ENCODE measurements at places on chromosomes 1 and 21. TPM values are rescaled to one million over a fixed set of nuclear protein-coding genes. Genes with fewer than 3 reads are reported as not detected.

The HES2 gene
- total RNA-seq: 0.18 TPM

The OR6K3 gene
- not detected for total RNA-seq

The IQGAP3 gene
- total RNA-seq: 4.7 TPM

- H3K4me1 ChIP-seq: peaks cover 20% of the 10 kb centered on the region
- no peaks in the 10 kb centered on the region for H3K27me3 ChIP-seq
- DNase-seq: no peak
- H3K27ac ChIP-seq: no peak overlapping the region
These were observed 2.6 kb upstream of the TMCO4 start for GRCh38 chr1:19802269-19802668.

DNA sequence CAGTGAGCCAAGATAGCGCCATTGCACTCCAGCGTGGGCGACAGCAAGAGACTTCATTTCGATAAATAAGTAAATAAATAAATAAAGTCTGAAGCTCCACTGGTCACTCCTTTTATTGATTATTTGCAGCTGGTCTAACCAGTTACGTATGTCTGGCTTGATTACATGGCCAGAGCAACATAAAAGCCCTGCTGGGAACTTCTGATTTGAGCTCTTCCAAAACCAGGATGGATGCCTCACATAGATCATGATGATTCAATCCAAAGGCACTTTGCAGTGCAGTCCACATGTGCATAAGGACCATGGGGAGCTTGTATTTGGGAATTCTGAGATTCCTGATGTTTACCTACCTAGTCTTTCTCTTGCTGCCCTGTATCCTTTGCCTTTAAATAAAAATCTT lies 24.0 kb downstream of the NSUN4 start:
- peaks cover 16% of the 10 kb centered on the region for H3K36me3 ChIP-seq
- no peak for DNase-seq
- no peaks in the 10 kb centered on the region for H3K27me3 ChIP-seq
- no peak overlapping the region for H3K4me3 ChIP-seq

DNA sequence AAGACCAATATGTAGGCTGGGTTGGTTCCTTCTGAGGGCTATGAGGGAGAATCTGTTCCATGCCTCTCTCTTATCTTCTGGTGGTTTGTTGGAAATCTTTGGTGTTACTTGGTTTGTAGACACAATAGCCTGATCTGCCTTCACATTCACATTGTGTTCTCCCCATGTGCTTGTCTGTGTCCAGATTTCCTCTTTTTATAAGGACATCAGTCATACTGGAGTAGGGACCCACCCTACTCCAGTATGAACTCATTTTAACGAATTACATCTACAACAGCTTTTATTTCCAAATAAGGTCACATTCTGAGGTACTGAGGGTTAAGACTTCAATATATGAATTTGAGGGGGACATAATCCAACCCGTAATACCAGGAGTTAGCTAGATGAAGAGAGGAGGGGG lies 75.9 kb downstream of the DISP1 start:
- H3K36me3 ChIP-seq: no peaks in the 10 kb centered on the region
- H3K4me1 ChIP-seq: no peaks in the 10 kb centered on the region
- DNase-seq: no peak
- H3K27ac ChIP-seq: no peak overlapping the region
- no peak overlapping the region for H3K4me3 ChIP-seq
- no peaks in the 10 kb centered on the region for H3K27me3 ChIP-seq

DNA sequence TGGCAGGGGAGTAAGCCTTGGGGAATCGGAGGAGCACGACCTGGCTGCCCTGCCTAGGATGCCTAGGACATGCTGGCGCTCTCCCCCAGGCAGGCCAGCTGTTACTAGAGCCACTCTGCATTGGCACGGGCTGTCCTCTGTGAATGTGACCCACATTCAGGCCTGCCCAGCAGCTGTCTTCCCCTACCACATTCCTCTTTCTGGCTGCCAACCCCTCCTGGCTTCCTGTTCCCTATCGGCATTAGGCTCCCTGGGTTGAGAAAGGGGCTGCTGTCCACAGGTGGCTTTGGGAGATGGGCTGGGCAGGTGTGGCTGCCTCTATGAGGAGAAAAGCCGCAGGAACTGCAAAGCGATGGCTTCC lies 2.3 kb upstream of the NFASC start:
- H3K27ac ChIP-seq: no peak overlapping the region
- H3K36me3 ChIP-seq: no peaks in the 10 kb centered on the region
- no peak overlapping the region for H3K4me3 ChIP-seq
- DNase-seq: no peak
- no peaks in the 10 kb centered on the region for H3K4me1 ChIP-seq
- H3K27me3 ChIP-seq: no peaks in the 10 kb centered on the region

DNA sequence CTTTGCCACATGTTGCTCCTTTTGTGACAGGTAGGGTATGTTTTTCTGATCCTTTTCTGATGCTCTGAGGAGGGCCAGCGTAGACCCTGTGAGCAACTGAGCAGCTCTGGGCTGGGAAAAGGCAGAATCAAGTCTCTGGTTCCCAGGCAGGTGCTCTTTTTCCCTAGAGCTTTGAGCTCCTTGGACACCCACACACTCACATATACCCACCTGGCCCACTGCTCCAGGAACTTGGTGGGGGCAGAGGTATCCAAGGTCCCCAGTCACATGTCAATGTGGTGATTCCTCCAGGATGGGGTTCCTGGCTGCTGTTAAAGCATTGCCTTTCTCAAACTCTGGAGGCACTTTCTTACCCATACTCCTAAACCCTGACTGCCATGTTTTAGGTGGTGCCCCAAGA lies 5.4 kb downstream of the CD2 start:
- peak overlapping the region; percentile 44 for H3K27ac ChIP-seq
- peak overlapping the region; percentile 64 for H3K4me3 ChIP-seq
- no peaks in the 10 kb centered on the region for H3K27me3 ChIP-seq
- DNase-seq: no peak
- peaks cover 41% of the 10 kb centered on the region for H3K36me3 ChIP-seq

DNA sequence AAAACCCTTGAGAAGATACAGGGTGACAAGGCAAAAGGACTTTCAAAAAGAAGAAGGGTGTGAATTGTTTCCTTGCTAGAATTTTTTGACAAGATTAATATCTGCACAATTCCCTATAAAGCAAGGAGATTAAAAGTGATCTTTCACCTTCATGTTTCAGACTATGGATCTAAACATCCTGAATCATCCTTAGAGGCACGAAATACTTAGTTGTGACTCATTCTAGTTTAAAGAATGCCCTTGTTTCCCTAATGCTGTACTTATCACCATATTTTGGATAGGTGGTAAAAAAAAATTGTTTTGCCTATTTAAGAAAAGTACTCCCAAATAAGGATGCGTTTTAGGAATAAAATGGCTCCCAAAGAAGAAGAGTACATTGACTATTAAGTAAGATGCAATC lies 415.1 kb downstream of the LRRIQ3 start:
- no peaks in the 10 kb centered on the region for H3K36me3 ChIP-seq
- H3K4me3 ChIP-seq: no peak overlapping the region
- DNase-seq: no peak
- no peak overlapping the region for H3K27ac ChIP-seq
- H3K4me1 ChIP-seq: no peaks in the 10 kb centered on the region
- no peaks in the 10 kb centered on the region for H3K27me3 ChIP-seq

GRCh38 chr1:119069682-119070081 lies 70.8 kb downstream of the WARS2 start:
- H3K4me3 ChIP-seq: no peak overlapping the region
- no peak for DNase-seq
- no peaks in the 10 kb centered on the region for H3K36me3 ChIP-seq

- DNase-seq: no peak
- H3K27ac ChIP-seq: no peak overlapping the region
- no peak overlapping the region for H3K4me3 ChIP-seq
- no peaks in the 10 kb centered on the region for H3K4me1 ChIP-seq
- H3K27me3 ChIP-seq: no peaks in the 10 kb centered on the region
These were observed 19.3 kb upstream of the HEATR1 start for GRCh38 chr1:236623371-236624166.

- H3K27me3 ChIP-seq: no peaks in the 10 kb centered on the region
- no peaks in the 10 kb centered on the region for H3K4me1 ChIP-seq
- no peak overlapping the region for H3K27ac ChIP-seq
- no peak for DNase-seq
- H3K36me3 ChIP-seq: no peaks in the 10 kb centered on the region
These were observed 91.7 kb downstream of the SIM2 start for GRCh38 chr21:36790616-36791015.

GRCh38 chr1:5892329-5892728 lies 99.9 kb downstream of the NPHP4 start:
- no peak overlapping the region for H3K27ac ChIP-seq
- H3K4me1 ChIP-seq: no peaks in the 10 kb centered on the region
- H3K36me3 ChIP-seq: no peaks in the 10 kb centered on the region
- no peak for DNase-seq
- H3K4me3 ChIP-seq: no peak overlapping the region
- H3K27me3 ChIP-seq: no peaks in the 10 kb centered on the region

GRCh38 chr1:243431591-243431990 lies 175.8 kb downstream of the SDCCAG8 start:
- H3K4me1 ChIP-seq: no peaks in the 10 kb centered on the region
- H3K4me3 ChIP-seq: no peak overlapping the region
- H3K27me3 ChIP-seq: no peaks in the 10 kb centered on the region
- H3K36me3 ChIP-seq: peaks cover 4% of the 10 kb centered on the region
- no peak overlapping the region for H3K27ac ChIP-seq

GRCh38 chr1:168498159-168498631 lies 45.6 kb downstream of the XCL2 start:
- peaks cover 5% of the 10 kb centered on the region for H3K4me1 ChIP-seq
- no peaks in the 10 kb centered on the region for H3K36me3 ChIP-seq
- no peak for DNase-seq
- no peak overlapping the region for H3K4me3 ChIP-seq
- no peaks in the 10 kb centered on the region for H3K27me3 ChIP-seq
- no peak overlapping the region for H3K27ac ChIP-seq

- H3K27ac ChIP-seq: no peak overlapping the region
- H3K27me3 ChIP-seq: no peaks in the 10 kb centered on the region
- no peaks in the 10 kb centered on the region for H3K36me3 ChIP-seq
- no peak for DNase-seq
- H3K4me1 ChIP-seq: no peaks in the 10 kb centered on the region
These were observed 45.9 kb upstream of the TNFSF4 start for GRCh38 chr1:173253046-173253445.

DNA sequence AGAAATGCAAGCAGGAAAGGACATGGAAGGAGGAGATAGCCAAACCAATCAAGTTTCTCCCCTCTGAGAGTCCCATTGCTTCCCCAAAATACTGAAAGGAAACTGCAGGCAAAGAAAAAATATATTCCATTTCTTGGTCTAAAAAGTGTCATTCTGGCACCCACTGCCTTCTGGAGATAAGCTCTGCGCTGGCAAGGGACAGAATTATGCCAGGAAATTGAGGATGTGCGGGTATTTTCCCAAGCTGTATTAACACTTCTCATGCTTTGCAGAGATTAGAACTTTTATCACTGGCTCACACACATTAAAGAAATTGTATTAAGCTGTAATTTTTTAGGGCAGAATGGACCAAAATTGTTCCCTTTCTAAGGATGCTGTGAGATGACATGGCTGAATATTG lies 381.2 kb upstream of the DUSP10 start:
- no peaks in the 10 kb centered on the region for H3K36me3 ChIP-seq
- no peak for DNase-seq
- H3K4me3 ChIP-seq: no peak overlapping the region
- no peaks in the 10 kb centered on the region for H3K4me1 ChIP-seq

- no peak for DNase-seq
- H3K4me1 ChIP-seq: no peaks in the 10 kb centered on the region
- H3K27ac ChIP-seq: no peak overlapping the region
- no peaks in the 10 kb centered on the region for H3K27me3 ChIP-seq
- H3K4me3 ChIP-seq: no peak overlapping the region
These were observed 132.8 kb downstream of the CASZ1 start for GRCh38 chr1:10663678-10664035.

GRCh38 chr1:107695341-107695740 lies 269.6 kb downstream of the VAV3 start:
- H3K4me3 ChIP-seq: no peak overlapping the region
- no peaks in the 10 kb centered on the region for H3K4me1 ChIP-seq
- H3K27me3 ChIP-seq: no peaks in the 10 kb centered on the region
- no peak overlapping the region for H3K27ac ChIP-seq
- H3K36me3 ChIP-seq: no peaks in the 10 kb centered on the region
- no peak for DNase-seq

DNA sequence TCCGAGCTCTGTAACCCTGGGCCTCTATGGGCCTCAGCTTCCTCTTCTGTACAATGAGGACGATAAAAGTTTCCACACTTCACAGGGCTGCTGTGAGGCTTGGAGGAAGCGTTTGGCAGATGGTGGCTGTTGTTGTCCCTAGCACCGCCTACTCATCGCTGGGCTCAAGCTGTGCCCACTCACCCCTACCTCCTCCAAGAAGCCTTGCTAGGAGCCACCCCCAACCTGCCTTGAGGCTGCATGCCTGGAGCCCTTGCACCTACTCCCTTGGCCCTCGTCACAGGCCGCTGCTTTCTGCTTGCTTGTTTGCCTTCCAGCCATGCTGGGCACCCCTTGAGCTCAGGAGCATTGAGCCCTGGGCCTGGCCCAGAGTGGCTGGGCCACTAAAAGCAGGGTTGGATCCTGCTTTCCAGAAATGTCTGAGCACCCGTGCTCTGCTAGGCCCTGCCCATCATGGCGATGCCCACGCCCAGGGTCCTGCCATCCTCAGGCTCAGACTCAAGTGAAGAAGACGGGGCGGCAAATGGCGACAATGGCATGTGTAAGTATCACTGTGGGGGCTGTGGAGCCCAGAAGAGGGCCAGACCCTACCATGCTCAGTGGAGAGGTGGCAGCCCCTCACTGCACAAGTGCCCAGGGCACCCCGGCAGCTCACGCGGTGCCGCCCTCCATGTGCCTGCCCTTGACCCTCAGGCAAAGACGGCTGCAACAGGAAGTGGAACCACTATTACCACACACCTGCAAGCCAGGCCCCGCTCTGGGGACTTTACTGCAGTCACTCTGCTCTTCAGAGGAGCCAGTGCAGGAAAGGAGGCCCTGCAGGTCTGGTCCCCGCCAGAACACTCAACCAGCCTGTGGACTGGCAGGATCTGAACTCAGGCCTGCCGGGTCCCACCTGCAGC lies 9.5 kb downstream of the SH3BGRL3 start:
- no peaks in the 10 kb centered on the region for H3K36me3 ChIP-seq
- DNase-seq: no peak
- H3K4me1 ChIP-seq: peaks cover 85% of the 10 kb centered on the region

Data from CD8-positive, alpha-beta memory T cell (primary cell).